ENCODE measurements at places on chromosomes 12 and 14.

DNA sequence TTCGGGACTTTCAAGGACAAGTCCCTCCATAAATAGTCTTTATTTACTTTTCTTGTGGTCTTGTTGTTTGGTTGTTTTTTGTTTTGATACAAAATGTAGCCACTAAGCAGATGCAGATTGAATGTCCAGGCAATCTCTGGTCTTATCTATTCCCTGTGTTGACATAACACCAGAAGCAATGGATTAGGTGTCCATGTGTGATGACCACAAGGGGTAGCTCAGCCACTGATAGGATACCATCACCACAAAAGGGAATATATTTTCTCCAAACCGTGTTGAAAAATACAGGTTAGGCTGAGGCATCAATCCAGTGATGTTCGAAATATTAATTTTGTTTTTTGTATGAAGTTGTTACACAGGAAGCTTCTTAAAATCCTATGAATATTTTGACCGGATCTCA is 196.3 kb downstream of the EPS8 start:
- H3K4me3 ChIP-seq: no peak overlapping the region
- no peak overlapping the region for H3K27ac ChIP-seq
- no peaks in the 10 kb centered on the region for H3K27me3 ChIP-seq
- peaks cover 10% of the 10 kb centered on the region for H3K4me1 ChIP-seq

GRCh38 chr14:24639905-24640304 is 5.9 kb upstream of the GZMB start:
- peaks cover 2% of the 10 kb centered on the region for H3K27me3 ChIP-seq
- no peaks in the 10 kb centered on the region for H3K36me3 ChIP-seq
- DNase-seq: no peak

DNA sequence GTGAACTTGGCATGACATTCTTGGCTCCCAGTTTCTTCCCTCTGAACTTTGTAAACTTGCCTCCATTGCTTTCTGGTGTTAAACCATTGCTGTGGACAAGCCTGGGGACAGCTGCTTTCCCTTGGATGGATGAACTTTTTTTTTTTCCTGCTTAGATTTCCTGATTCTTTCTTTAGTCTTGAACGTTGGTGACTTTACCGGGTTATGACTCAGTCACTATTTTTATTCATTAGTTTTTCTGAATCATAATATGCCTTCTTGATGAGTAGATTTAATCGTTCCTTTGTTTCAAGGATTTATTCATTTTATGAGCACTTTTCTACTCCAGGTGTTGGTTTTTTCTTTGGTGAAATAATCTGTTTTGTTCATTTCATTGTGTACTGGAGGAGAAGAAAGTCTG is 155.0 kb upstream of the RTL1 start:
- H3K27ac ChIP-seq: no peak overlapping the region
- H3K27me3 ChIP-seq: no peaks in the 10 kb centered on the region
- no peaks in the 10 kb centered on the region for H3K36me3 ChIP-seq
- no peaks in the 10 kb centered on the region for H3K4me1 ChIP-seq
- no peak overlapping the region for H3K4me3 ChIP-seq
- DNase-seq: no peak

DNA sequence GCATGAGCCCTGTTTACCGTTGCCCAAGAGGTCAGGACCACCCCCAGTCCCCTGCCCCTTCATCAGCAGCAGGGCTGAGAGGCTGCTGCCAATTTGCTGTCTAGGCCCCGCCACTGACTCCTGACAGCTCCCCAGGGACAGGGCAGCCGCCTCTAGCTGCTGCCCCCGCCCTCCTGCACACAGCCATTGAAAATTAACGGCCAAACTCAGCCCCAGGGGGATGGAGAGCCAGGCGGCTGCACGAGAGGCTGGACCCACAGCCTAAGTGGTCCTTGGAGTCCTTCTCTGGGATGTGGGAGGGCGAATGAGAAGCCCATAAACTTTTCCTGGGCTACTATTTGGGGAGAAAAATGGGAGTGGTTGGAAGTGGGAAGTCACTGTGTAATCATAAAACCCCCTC is 4.6 kb downstream of the FOXN4 start:
- H3K4me1 ChIP-seq: peaks cover 3% of the 10 kb centered on the region
- H3K27me3 ChIP-seq: peaks cover 29% of the 10 kb centered on the region

- H3K27ac ChIP-seq: no peak overlapping the region
- no peak for DNase-seq
- no peaks in the 10 kb centered on the region for H3K27me3 ChIP-seq
- H3K36me3 ChIP-seq: no peaks in the 10 kb centered on the region
- no peaks in the 10 kb centered on the region for H3K4me1 ChIP-seq
- H3K4me3 ChIP-seq: no peak overlapping the region
Measured at GRCh38 chr14:38410442-38410841, 154.5 kb upstream of the CLEC14A start.

GRCh38 chr14:56299306-56299984 is 181.2 kb downstream of the PELI2 start:
- no peaks in the 10 kb centered on the region for H3K27me3 ChIP-seq
- no peak for DNase-seq
- no peak overlapping the region for H3K4me3 ChIP-seq
- H3K36me3 ChIP-seq: peaks cover 13% of the 10 kb centered on the region
- no peak overlapping the region for H3K27ac ChIP-seq
- no peaks in the 10 kb centered on the region for H3K4me1 ChIP-seq

DNA sequence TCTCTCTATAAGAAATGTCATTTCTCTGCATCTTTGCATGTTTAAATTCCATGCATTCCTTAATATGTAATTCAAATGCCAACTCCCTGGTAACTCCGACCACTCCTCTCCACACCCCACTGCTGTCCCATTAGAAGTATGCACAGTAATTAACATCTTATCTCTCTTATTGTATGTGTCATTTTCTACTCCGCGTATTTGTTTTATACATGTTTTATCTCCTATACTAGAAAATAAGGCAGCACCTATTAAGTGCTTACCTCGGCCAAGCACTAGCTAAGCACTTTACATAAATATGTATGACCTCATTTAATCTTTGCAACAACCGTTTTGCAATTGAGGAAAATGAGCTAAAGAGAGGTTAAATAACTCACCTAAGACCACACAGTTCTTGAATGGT is 469.8 kb downstream of the BCAT1 start:
- H3K4me1 ChIP-seq: peaks cover 2% of the 10 kb centered on the region
- no peak overlapping the region for H3K4me3 ChIP-seq
- DNase-seq: no peak

DNA sequence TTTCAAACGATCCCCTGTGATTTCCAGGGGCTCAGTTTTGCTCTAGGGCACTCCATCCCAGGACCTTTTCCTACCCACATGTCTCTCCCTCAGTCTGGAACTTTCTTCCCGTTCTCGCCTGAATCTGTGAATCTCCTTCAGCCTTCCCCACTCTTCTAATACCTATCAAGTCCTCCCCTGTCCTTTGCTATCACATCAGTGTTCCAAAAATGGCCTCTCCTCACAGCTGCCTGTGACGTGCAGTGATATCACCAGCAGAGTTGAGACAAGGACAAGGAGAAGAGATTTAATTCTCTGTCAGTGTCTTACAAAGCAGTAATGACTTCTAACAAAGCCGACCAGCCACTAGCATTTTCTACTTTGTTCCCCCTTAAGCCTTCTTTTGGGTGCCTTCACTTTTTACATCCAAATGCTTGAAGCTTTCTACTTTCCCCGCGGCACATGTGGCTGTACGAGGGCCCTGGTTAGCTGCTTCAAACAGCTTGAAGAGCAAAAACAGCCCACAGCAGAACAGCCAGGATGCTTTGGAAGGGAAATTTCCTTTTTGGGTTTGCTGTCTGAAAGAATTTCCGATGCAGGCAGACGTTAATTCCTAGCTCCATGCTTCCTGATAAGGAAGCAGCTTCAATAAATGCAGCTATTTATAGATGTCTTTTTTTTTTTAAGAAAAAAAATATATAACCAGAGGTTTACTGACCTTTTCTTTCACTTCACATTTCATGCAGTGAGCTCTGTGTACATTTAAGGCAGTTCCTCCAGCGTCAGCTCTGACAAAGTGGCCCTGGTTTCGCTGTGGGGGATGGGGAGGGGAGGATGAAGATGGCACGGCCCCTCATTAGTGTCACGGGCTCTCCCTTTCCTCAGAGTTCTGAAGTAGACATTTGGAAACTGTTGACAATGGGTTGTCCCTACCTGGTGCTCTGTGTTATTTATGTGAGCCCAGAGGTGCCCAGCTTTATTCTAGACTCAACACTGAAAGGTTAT is 109.3 kb downstream of the ETV6 start:
- H3K4me1 ChIP-seq: peaks cover 49% of the 10 kb centered on the region
- no peaks in the 10 kb centered on the region for H3K27me3 ChIP-seq
- peaks cover 17% of the 10 kb centered on the region for H3K36me3 ChIP-seq
- DNase-seq: peak; percentile 52
- H3K27ac ChIP-seq: peak overlapping the region; percentile 95

DNA sequence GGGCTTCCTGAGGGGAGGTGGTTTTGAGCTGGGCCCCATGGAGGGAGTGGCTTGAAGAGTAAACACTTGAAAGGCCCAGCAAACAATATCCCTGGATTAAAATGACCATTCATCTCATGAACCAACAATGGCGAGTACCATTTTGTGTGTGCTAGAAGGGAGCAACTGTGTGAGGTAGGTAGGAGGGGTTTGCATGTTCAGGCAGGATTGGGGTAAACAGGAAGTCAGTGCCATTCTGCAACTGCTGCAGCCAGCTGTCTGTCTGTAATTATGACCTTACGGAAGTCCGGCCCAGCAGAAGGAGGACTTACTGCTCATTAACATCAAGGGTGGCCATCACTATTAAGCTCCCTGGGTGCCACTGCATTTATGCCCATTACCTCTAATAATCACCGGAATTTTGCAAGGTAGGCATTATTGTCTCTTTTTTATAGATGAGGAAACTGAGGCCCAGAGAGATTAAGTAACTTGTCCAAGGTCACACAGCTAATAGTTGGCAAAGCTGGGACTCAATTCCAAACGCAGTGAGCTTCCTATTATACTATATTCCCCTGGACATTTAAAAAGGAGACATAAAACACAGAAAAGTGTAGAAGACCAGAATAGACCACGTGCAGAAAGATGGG is 16.6 kb upstream of the IFI27L2 start:
- H3K27me3 ChIP-seq: peaks cover 5% of the 10 kb centered on the region
